ENCODE measurements at places on chromosomes 5 and 9. TPM values are rescaled to one million over a fixed set of nuclear protein-coding genes. Genes with fewer than 3 reads are reported as not detected.

Gene HACD4
- total RNA-seq, result 1.4 TPM

Gene CER1
- total RNA-seq, result not detected

Gene INSL6
- total RNA-seq, result not detected

Gene MUSK
- total RNA-seq, result not detected

Gene CARTPT
- total RNA-seq, result not detected

Gene FAM221B
- total RNA-seq, result not detected

Gene ERAP2
- 10.0 TPM for total RNA-seq

Gene SVEP1
- total RNA-seq, result 0.29 TPM

Gene GDA
- total RNA-seq, result not detected

Gene THOC3
- 35.0 TPM for total RNA-seq

Gene ZDHHC11
- 2.1 TPM for total RNA-seq

Gene STKLD1
- 0.77 TPM for total RNA-seq

Gene BAAT
- total RNA-seq, result not detected

Gene SH3GL2
- total RNA-seq, result not detected

Gene NOXA1
- 0.91 TPM for total RNA-seq

Gene ZBTB34
- total RNA-seq, result 9.6 TPM

Gene SH3RF2
- 0.84 TPM for total RNA-seq

Gene PPWD1
- 41.9 TPM for total RNA-seq

Gene MEIKIN
- total RNA-seq, result not detected

Gene ESM1
- total RNA-seq, result 577 TPM

Gene TXN
- total RNA-seq, result 280 TPM

Gene PDE6A
- not detected for total RNA-seq

Gene DRD1
- not detected for total RNA-seq

Gene PCAT7
- total RNA-seq, result not detected

Gene PFN3
- total RNA-seq, result not detected

Gene WDR31
- total RNA-seq, result 0.62 TPM

Gene PCDHGA11
- total RNA-seq, result 10.3 TPM

Gene ORM2
- total RNA-seq, result not detected

Gene CCDC187
- total RNA-seq, result not detected
